EH (cell line): ENCODE measurements at places on chromosomes 2 and 18.

DNA sequence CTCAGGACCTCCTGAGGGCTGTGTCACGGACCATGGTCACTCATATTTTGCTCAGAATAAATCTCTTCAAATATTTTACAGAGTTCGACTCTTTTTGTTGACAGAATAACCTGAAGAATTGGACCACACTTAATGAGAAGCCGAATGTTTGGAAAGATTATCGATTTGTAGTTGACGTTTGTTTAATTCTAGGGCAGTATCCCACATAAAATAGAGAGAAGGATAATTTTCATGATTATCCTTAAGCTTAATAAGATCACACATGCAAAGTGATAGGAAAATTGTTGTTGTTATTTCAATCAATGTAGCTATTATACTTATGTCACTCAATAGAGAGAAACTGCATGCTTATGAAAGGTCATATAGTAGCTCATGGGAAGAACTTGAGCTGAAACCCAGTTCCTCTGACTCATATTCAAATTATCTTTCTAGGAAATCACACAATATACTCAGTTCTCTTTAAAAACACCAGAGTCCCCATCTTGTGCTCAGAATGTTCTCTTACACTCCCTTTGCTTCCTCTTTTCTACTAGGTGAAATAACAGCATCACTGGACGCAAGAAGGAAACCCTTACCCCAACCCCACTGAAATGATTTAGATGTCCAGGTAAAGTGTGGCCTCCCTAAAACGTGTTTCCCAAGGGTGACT, 982.1 kb downstream of the TSN start:
- DNase-seq: peak; percentile 15

DNA sequence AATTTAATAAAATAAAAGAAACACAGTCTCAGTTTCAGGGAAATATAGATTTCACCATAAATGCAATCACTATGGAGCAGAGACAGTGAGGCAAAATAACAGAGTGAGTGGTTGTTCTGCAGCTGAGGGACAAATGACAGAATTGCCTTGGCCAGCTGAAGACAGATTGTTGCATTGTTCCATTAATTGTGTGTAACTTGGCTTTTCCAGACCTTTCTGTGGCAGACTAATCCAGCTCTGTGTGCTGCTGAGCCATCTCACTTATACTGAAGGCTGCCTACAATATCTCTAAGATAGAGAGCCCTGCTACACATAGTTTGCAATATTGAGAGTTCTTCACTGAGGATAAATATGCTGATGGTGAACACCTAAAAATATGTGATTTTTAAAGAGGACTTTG, 11.5 kb downstream of the LRRTM1 start:
- no peak for DNase-seq

GRCh38 chr2:136378712-136379595, 261.0 kb upstream of the CXCR4 start:
- DNase-seq: peak; percentile 32

GRCh38 chr18:9913151-9913525, 678 bp upstream of the VAPA start:
- no peak for DNase-seq

DNA sequence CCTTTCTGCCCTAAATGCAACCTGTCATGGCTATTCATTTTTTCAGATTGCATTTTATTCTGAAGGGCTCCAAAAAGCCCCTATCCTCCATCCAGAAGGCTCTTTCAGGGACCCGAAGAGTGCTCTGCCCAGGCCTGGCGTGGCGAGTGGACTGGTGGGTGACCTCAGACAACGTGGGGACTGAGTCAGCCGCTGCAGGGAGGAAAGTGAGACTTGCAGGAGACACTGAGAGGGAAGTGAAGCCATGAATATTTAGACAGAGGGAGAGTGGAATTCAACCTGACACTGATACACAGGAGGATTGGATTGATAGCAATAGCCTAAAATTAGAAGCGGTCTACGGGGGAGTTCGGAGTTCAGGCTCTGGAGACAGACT, 63.6 kb upstream of the SIX2 start:
- no peak for DNase-seq

DNA sequence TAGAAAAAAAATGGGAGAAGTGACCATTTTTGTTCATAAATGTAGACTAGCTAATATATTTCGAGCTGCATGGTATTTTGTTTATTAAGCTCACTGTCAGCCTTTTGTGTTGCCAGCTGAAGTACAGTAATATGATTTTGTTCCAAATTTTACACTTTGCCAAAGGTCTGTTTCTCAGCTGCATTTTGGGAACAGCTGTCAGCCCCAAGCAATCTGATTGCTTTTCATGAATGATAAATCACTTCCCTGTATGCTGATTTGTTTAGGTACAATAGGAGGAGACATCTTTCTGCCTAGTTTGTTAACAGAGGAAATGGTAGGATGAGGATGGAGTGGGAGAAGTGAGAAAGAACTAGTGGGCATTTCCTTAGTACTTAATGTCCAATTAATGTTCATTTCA, 79.3 kb downstream of the NABP1 start:
- DNase-seq: no peak

GRCh38 chr18:23661735-23662308, 889 bp downstream of the ANKRD29 start:
- no peak for DNase-seq

GRCh38 chr2:152415231-152415642, 80.3 kb downstream of the FMNL2 start:
- no peak for DNase-seq

GRCh38 chr18:46683252-46683651, 26.2 kb upstream of the LOXHD1 start:
- DNase-seq: no peak

DNA sequence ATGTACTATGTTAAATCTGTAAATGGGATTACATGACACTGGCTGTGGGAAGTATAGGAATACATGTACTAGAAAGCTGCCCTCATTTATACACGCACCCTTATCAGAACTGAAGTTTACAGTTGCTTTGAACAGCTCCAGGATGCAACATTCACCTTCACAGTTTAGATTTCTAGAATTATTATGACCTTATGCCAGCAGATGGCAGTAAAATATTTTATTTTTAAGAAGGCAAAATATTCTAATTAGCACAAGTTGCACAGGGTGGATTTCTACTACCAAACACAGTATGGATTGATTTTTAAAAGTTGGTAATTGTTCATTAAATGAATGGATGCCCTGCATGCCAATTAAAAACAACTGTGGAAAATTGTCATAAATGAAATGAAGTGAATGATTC, 670.4 kb downstream of the KCNJ3 start:
- DNase-seq: peak; percentile 1

GRCh38 chr2:56018267-56018666, 94.7 kb upstream of the EFEMP1 start:
- DNase-seq: no peak

DNA sequence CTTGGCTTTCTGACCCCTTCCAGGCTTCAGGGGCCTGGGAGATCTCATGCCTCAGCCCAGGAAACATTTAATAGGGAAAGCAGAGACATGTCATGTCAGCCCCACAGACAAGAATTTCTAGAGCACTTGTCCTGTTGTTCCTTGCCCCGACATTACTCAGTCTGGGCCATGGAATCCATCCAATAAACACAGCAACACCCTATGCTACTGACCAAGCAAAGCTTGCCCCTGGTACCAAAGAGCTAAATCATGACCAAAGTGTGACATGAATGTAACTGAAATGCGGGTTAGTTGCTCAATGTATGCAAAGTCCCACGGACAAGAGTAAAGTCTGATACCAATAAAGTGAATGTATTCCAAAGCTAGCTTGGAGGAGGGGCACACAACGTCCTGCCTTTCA, 35.1 kb downstream of the EHD3 start:
- peak; percentile 82 for DNase-seq
